ENCODE measurements at places on chromosomes 6 and 20. TPM values are rescaled to one million over a fixed set of nuclear protein-coding genes. Genes with fewer than 3 reads are reported as not detected.

ROMO1 gene
- total RNA-seq = 530 TPM

KHDC1 gene
- total RNA-seq = 7.9 TPM

LGSN gene
- not detected for total RNA-seq

COL19A1 gene
- not detected for total RNA-seq

FAM217A gene
- not detected for total RNA-seq

KCNK17 gene
- not detected for total RNA-seq

CLDN20 gene
- total RNA-seq = not detected

RTEL1 gene
- total RNA-seq = 43.0 TPM

EEF1A2 gene
- total RNA-seq = 463 TPM

AVP gene
- not detected for total RNA-seq

GTSF1L gene
- not detected for total RNA-seq

PNLDC1 gene
- not detected for total RNA-seq

KIAA1755 gene
- total RNA-seq = 0.44 TPM

EHMT2 gene
- total RNA-seq = 74.5 TPM

PNPLA1 gene
- total RNA-seq = 0.29 TPM

HLA-DOA gene
- not detected for total RNA-seq

WFDC5 gene
- not detected for total RNA-seq

POLR1C gene
- total RNA-seq = 69.7 TPM

HSPA12B gene
- total RNA-seq = not detected

SLC22A2 gene
- not detected for total RNA-seq

RRAGD gene
- 0.35 TPM for total RNA-seq

FAM229B gene
- 2.8 TPM for total RNA-seq

C6orf141 gene
- total RNA-seq = 43.8 TPM

MUCL3 gene
- total RNA-seq = not detected

PAQR8 gene
- 0.44 TPM for total RNA-seq

BANF2 gene
- total RNA-seq = not detected

CCN2 gene
- 33.2 TPM for total RNA-seq

NOL7 gene
- total RNA-seq = 95.4 TPM

CDSN gene
- total RNA-seq = 0.55 TPM

DLK2 gene
- 1.4 TPM for total RNA-seq

BPIFB2 gene
- total RNA-seq = not detected

DNMT3B gene
- total RNA-seq = 7.3 TPM

POU5F1 gene
- not detected for total RNA-seq

SDHAF4 gene
- 6.2 TPM for total RNA-seq

ADGB gene
- not detected for total RNA-seq

RSPO3 gene
- not detected for total RNA-seq

FAM209B gene
- not detected for total RNA-seq

LKAAEAR1 gene
- 0.98 TPM for total RNA-seq

E2F1 gene
- total RNA-seq = 72.2 TPM
